CD4-positive, alpha-beta memory T cell (primary cell): ENCODE measurements at places on chromosomes 6 and 20. TPM values are rescaled to one million over a fixed set of nuclear protein-coding genes. Genes with fewer than 3 reads are reported as not detected.

SCRT2 gene
- polyA plus RNA-seq = not detected

ZNF334 gene
- polyA plus RNA-seq = not detected

EDN3 gene
- polyA plus RNA-seq = 0.15 TPM

SLC24A3 gene
- not detected for polyA plus RNA-seq

FAM50B gene
- 4.5 TPM for polyA plus RNA-seq

ZNF391 gene
- 1.8 TPM for polyA plus RNA-seq

CAP2 gene
- polyA plus RNA-seq = not detected

HLA-DOA gene
- 1.8 TPM for polyA plus RNA-seq
